ENCODE measurements at places on chromosomes 6 and 20.

GRCh38 chr6:45843848-45844521 is 171.7 kb downstream of the CLIC5 start:
- no peak for DNase-seq

DNA sequence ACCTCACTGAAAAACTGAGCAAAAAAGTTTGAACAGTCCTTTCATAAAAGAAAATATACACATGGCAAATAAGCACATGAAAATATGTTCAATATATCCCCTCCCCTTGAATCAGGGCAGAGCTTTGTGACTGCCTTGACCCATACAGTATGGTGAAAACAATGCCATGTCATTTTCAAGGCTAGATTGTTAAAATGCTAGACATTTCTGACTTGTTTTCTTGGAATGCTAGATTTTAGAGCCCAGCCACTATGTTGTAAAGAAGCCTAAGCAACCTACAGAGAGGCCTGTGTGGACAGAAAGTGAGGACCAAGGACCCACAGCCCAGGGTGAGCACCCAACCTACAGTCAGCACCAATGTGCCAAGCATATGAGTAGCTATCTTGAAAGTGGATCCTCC is 17.1 kb upstream of the ASF1A start:
- DNase-seq, result no peak

DNA sequence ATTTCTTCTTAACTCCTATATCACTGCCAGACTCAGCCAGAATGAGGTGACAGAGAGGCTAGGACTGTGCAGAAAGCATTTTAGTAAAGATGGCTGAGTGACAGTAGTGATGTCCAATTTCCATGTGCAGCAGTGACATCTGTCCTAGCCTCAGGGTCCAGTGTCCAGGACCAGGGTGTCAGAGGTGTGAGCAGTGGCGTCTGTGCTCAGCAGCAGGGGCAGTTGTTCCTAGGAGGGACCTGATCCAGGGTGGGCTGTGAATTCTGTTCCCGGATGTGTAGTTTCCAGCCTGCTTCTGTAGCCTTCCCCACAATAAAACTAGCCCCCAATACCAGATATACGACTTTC is 6.0 kb downstream of the HLA-B start:
- DNase-seq, result no peak

GRCh38 chr6:10555625-10556309 is 34.6 kb downstream of the GCNT2 start:
- peak; percentile 12 for DNase-seq

DNA sequence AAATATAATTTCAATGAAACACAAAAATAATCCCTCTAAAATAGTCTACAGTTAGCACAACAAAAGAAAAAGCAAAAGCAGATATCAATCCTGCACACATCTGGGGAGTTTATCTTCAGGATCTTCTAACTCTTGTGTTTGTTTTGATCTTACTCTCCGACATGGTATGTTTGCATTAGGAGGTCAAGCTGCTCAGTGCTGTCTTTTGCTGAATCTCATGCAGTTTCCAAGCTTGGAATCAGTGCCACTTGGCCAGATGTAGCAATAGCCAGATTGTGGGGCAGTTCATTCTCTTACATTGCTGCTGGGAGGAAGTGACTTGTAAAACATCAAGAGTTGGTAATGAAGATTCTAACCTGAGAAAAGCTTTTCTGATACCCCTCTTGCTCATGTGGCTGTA is 29.5 kb downstream of the RIOK1 start:
- DNase-seq, result peak; percentile 11

- no peak for DNase-seq
Measured at GRCh38 chr6:43972179-43972912, 154.9 kb downstream of the MRPL14 start.

DNA sequence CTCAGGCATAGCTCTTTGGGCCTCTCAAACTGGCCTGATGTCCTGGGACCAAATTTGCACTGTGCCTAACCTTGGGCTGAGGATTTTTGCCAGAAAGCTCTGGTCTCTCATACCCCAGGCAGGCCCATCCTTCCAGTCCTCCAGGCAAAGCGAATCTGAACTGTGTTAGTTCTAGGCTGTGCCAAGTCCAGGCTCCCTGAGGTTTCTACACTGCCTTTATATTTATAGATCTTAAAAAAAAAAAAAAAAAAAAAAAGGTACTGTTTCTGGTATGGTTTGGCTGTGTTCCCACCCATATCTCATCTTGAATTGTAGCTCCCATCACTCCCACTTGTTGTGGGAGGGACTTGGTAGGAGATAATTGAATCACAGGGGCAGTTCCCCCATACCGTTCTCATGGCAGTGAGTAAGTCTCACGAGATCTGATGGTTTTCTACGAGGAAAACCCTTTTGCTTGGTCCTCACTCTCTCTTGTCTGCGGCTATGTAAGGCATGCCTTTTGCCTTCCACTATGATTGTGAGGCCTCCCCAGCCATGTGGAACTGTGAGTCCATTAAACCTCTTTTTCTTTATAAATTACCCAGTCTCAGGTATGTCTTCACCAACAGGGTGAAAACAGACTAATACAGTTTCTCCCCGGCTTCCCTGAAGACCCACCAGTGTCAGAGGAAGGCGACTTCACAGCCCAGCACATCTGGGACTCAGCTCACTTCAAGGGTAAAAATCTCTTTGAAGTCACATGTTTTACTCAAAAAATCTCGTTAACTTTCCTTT is 39.0 kb upstream of the TBXT start:
- no peak for DNase-seq

- DNase-seq, result no peak
Measured at GRCh38 chr6:169824021-169824420, 72.6 kb downstream of the ERMARD start.

GRCh38 chr6:168404560-168404959 is 36.4 kb upstream of the SMOC2 start:
- no peak for DNase-seq

DNA sequence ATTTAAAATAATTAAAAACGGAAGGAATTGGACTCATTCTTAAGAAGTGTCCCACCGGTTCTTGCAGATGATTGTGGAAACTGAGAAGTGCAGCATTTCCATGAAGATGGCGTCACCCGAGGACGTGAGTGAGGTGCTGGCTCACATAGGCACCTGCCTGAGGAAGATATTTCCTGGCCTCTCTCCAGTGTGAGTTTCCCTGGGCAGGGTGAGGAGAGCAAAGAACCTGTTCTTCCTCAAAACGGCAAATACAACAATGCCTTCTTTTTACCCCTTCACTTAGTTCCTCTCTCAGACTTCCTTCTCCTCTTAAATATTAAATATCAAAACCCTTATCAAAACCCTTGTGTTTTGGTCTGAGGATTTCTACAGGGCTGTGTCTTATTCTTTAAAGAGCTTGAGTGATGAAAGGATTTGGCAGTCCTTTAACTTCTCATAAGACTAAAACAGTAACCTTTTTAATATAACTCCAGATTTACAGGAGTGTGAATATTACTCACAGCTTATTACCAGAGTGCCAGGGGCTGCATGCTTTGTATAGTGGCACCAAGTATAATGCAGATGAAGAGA is 156.3 kb downstream of the CARMIL1 start:
- no peak for DNase-seq

DNA sequence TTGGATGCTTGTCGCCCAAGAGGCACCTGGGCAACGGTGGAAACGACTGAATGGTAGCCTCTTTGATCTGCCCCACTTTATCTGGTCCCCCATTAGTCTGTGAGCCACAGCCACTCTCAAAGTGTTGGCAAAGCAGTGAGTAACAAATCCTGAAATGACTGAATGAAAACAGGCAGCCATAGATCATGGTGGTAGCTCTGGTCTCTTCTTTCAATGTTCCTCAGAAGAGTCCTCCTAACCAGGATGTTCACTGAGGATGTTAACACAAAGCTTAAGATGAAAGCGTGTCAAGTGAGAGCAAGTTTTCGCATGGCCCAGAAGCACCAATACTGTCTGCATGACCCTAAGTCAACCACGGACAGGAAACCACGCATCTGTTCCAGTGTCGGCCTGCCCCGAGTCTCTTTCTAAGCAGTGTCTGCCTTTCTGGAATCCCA is 107.3 kb downstream of the IRF4 start:
- DNase-seq, result no peak

GRCh38 chr20:49276161-49276960 is 1.5 kb downstream of the ZNFX1 start:
- DNase-seq, result no peak

- DNase-seq, result no peak
Measured at GRCh38 chr6:143158113-143158581, 97.5 kb downstream of the AIG1 start.

- no peak for DNase-seq
Measured at GRCh38 chr6:170212956-170213636, 77.8 kb downstream of the DLL1 start.

DNA sequence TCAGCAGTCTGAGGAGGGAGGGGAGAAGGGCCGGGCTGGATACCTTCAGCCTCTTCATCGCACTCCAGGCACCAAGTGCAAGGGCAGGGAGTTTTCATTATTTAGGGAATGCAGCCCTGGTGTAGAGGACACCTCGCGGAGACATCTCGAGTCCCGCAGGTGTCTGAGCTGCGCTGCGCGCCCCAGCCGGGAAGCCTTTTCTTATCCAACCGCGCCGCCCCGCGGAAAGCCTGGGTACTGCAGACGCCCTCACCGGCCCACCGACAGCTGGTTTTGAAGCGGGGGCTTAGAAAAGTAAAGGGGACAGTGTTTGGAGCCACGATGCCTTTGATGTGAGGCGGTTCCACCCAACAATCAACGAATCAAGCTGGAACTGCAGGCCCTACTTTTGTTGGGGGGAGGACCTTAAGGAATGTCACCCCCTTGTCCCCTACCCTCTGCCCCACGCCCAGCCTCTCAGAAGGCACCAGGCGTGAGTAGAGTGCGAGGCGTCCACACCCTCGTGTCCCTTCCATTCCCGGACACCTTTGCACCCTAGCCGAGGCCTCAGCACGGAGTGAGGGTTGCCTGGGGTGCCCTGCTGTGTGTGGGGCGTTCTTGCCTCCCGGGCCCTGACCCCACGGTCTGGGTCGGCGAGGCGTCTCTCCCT is 8.6 kb downstream of the NKX2-2 start:
- peak; percentile 49 for DNase-seq

DNA sequence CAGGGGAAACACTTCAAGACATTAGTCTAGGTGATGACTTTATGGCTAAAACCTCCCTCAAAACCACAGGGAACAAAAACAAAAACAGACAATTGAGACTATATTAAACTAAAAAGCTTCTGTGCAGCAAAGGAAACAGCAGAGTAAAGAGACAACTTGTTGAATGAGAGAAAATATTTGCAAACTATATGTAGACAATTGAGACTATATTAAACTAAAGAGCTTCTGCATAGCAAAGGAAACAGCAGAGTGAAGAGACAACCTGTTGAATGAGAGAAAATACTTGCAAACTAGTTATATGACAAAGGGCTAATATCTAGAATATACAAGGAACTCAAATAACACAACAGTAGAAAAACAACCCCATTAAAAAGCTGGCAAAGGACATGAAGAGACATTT is 136.4 kb downstream of the IBTK start:
- DNase-seq, result no peak

DNA sequence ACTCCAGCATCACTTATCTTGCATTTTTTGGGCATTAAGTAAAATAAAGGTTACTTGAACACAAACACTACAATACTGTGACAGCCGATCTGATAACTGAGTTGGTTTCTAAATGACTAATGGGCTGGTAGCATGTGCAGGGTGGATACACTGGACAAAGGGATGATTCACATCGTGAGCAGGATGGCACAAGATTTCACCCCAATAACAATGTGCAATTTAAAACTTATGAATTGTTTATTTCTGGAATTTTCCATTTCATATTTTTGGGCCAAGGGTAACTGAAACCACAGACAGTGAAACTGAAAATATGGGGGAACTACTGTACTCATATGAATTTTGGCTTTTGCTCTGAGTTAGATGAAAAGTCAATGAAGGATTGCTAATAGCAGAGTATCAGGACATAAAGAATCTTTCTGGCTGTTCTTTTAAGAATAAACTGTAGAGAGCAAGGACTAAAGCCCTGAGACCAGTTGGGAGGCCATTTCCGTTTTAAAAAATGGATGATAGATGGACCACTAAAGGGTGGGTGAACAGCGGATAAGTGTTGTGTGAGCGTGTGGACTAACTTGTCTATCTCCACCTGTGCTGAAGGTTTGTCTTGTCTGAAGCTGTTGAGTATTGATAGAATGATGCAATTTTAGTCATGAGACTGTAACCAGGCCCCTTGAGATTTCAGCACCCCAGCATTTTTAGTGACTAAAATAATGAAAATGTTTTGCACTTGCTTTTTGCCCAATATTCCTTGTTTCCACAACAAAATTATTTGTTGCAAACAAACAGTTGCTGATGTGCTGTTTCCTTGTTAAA is 8.2 kb downstream of the SPINT3 start:
- DNase-seq, result no peak

- no peak for DNase-seq
Measured at GRCh38 chr6:105545947-105546731, 143.3 kb upstream of the PREP start.

DNA sequence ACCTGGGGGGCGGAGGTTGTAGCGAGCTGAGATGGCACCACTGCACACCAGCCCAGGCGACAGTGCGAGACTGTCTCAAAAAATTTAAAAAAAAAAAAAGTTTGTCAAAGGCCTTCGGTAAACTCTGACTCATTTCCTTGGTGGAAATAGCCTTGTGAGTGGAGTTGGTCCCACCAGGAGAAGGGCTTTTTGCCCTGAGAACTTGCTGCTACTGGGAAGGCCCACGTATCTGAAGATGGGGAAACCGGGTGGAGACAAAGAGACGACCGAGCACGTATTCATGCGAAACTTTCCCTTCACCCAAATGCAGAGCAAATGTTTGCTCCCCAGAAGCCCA is 51.7 kb downstream of the SLC22A23 start:
- DNase-seq, result no peak

DNA sequence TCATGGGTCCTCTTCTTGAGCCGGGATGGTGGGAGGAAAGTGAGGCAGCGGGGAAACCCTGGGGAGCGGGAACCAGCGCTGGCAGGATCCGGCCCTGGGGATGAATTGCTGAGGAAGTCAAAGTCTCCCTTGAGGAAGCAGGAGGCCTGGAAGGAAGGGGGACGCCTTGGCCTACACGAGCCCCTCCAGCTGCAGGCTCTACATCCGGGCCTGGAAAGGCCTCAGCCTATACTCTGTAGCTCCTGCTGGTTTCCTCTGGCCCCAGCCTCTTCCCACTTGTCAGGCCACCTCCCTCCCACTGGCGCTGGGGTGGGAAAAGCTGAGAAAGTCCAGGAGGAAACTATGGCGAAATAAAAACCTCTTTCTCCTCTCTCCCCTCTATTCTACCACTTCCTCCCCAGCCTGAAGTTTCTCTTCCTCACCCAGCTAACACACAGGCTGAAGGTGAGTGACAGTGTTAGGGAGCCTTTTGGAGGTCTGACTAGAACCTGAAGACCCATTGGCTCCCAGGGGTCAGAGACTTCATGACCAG is 14.9 kb downstream of the TREML2 start:
- no peak for DNase-seq
